ENCODE measurements at places on chromosomes 7 and 10.

DNA sequence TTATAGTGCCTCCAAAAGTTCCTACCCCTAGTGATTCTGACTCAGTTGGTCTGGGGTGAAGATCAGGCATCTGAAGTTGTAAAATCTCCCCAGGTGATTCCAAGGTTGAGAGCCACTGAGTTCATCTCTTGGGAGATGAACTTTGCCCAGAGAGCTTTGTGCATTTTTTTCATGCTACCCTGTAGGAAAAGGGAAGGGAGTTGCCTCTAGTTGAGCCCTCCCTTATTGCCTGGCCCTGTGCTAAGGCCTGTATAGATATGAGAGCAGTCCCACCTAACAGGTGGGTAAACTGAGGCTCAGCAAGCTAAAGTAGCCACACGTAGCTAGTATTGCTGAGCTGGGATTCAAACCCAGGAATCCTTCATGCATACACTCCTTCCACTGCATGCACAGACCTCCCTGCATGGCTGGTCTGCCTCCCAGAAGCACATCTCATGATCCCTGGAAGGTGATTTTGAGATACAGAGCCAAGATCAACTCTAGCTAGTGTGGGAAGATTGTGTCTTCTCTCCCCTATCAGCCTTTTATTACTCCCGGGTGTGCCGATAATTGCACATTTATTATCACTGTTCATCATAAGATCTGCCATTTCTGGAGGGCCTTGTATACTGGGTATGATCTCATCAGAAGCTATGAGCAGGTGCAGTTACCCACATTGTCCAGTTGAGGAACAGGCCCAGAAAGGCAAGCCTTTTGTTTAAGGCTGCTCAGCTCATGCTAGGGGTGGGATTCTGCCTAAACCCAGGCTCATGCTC, 47.0 kb downstream of the TBATA start:
- no peak for DNase-seq

- DNase-seq: no peak
Observed at GRCh38 chr10:1607466-1607865, 129.9 kb downstream of the ADARB2 start.

DNA sequence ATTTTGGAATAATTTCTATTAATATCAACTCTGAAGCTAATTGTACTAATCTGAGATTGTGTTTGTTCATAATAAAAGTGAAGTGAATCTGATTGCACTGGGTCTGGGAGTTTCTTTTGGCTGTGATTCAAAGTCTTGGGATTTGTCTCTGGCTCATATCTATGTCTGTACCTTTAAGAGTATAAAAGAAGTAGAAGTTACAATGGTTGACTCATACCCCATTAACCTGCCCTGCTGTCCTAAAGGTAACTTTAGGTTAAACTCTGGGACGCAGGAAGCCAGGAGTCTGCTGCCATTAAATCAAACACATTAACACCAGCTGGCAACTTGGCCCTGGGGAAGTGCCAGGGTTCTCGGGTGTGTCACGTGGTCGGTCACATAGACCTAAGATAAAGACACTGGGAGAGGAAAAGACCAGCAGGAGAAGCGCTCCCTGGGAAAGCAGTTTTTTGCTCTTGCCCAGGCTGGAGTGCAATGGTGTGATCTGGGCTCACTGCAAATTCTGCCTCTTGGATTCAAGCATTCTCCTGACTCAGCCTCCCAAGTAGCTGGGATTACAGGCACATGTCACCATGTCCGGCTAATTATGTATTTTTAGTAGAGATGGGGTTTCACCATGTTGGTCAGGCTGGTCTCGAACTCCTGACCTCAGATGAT, 17.8 kb downstream of the SCD start:
- no peak for DNase-seq

DNA sequence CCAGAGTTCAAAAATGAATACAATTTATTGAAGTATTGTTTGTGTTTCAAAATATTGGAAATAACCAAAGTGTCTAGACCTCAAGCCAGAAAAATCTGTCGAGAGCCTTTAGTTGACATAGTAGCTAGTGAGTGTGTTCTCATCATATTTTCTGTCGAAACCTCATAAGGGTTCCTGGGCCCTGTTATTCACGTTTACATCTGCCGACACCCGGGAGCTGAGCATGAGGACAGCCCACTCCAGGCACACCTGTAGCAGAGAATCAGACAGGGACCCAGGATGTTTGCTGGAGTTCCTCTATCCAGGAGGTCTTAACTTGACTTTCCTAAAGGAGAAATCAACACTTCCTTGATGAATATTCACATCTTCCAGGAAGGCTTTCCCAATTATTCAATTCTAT, 72.1 kb upstream of the FGL2 start:
- DNase-seq: no peak

- no peak for DNase-seq
Observed at GRCh38 chr10:104074505-104074904, 11.2 kb downstream of the COL17A1 start.

DNA sequence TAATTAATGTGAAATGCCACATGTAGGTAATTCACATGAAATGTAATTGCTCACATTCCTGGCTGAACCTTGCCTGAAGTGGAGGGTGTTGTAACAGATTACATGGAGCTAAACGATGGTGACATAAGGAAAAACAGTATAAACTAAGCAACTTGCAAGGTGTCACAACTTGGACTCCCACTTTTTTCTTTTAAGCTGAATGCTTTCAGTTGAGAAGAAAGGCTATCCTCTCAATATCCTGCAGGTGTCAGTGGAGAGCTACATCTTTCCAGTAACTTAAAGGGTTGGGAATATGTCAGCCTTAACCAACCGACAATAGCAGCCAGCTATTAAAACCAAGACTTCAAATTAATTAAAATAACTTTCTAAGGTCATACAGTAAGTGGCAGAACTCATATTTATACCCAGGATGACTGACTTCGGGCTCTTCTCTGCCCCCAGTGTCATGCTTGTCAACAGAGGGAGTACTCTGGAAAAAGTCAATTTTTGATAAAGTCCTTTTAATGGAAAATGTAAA, 33.7 kb downstream of the NRBF2 start:
- DNase-seq: no peak

DNA sequence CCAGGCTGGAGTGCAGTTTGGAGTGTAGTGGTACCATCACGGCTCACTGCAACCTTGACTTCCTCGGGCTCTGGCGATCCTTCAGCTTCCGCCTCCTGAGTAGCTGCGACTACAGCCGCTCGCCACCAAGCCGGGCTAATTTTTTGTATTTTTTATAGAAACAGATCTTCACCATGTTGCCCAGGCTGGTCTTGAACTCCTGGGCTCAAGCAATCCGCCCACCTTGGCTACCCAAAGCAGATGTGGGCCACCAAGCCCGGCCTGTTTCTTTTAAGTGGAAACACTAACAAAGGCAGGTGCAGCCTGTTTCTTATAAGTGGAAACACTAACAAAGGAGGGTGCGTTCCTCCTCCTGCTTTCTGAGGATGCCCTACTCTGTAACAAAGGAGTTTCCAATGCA, 18.2 kb downstream of the PRF1 start:
- no peak for DNase-seq

Measured in stimulated activated CD4-positive, alpha-beta T cell treated with anti-CD3 and anti-CD28 coated beads, Interleukin-15, amount 100 ng/mL, for 1 hour (primary cell).